ENCODE measurements at places on chromosomes 12 and 14.
A peak's percentile ranks its signal among the peaks of the same experiment; 100 is the strongest.

DNA sequence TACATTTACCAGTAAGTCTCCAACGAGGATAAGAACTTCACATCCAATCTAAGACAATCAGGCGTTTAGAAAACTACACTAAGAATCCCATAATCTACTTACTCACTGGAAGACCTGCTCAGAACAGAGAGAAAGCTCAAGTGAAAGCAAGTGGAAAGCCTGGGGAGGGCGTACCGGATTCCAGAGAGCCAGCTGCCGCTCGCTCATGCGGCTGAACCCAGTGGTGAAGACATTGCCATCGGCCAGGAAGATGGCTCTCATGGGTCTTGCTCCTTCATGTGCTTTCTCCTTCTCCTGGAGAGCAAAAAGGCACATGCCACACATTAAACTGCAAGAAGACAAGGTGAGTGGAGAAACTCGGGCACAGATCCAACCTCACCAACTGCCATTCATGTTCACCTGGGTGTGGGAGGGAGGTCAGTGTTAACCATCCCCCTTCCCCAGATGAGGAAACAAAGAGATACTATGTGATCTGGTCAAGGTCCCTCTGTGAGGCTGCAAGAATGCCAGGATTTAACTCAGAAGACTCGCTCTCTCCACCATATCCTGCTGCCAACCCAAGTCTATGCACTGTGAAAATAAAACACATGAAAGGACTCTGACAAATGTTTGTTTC, 23.5 kb upstream of the SELPLG start:
- no peak for DNase-seq

GRCh38 chr12:49094160-49094974, at the start of gene DHH:
TSS of gene DHH (minus strand) at chr12:49094801. CDS start at chr12:49094512, 289 bp downstream.
- no peak for DNase-seq

- DNase-seq = no peak
Observed at GRCh38 chr12:10048526-10048925, 18.0 kb downstream of the CLEC9A start.

GRCh38 chr14:40623643-40624042, 983.0 kb upstream of the LRFN5 start:
- peak; percentile 19 for DNase-seq

DNA sequence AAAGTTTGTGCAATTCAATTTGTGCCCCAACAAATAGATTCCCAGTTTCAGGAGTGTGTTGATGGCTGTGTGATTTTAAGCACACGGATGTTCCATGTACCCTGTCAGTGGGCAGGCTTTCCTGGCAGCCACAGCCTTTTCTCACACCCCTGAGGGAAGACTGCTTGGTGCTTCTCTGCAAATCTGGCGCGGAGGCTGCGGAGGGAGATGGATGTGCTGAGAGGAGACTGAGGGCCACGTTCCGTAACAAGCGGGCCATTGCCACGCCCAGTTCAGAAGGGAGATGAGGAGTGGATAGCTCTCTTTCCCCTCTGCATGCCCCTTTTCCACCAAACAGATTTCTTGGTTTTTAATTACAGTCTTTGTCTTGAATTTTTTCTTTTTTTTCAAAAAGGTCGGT, 89.1 kb downstream of the BEGAIN start:
- no peak for DNase-seq

DNA sequence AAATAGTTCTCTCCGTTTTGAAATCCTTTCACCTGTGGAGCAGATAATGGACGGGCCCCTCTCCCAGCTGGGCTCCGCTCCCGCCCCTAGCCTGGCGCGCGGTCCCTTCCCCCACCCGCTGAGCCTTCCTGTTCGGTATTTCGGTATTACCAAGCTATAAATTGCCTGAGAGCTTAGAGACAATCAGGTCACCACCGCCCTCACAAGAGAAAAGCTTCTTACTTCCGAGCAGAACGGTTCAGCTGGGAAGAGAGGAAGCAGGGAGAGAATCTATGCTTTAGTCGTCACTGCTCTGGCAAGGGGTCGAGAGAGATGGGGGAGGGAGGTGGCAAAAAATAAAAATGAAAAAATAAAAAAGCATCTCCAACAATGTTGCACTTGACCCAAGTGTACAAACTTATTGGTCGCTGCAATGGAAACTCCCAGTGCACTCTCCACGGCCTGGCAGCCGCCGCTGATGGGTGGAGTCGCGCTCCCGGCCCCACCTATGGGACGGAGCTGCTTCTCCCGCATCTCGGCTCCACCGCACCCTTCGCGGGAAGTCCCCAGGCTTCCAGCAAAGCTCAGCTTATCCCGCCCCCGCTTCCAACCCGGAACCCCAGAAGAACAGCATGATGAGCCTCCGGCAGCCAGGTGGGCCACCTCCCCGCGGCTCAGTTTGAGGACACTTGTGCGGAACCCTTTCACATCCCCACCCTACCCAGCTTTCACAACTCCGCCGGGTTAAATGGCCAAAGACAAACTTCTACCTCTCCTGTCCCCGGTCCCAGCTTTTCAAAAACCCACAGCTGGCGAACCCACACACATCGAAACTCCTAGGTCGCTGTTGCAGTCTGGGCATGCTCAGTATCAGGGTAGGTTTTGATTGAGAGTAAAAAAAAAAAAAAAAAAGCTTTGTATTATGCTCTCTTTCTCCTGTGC, 832 bp upstream of the SYT1 start:
- no peak for DNase-seq

- DNase-seq = no peak
Observed at GRCh38 chr14:45095143-45095542, 11.2 kb downstream of the PRPF39 start.

- peak; percentile 95 for DNase-seq
Observed at GRCh38 chr14:71320107-71320733, 413.0 kb downstream of the PCNX1 start.

DNA sequence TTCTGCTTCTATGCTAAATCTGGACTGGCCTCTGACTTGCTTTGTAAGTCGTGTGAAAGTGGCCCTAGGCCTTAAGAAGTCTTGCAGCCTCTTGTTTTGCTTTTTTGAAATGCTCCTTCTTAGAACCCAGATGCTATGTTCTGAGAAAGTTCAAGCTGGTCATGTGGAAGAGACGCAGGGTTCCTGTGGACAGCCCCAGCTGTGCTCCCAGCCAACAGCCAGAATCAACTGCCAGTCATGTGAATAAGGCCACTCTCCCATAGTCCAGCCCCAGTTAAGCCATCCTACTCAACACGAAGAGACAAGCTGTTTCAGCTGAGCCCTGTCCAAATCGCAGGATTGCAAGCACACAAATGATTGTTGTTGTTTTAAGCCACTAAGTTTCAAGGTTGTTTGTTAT, 37.3 kb upstream of the TBPL2 start:
- no peak for DNase-seq

DNA sequence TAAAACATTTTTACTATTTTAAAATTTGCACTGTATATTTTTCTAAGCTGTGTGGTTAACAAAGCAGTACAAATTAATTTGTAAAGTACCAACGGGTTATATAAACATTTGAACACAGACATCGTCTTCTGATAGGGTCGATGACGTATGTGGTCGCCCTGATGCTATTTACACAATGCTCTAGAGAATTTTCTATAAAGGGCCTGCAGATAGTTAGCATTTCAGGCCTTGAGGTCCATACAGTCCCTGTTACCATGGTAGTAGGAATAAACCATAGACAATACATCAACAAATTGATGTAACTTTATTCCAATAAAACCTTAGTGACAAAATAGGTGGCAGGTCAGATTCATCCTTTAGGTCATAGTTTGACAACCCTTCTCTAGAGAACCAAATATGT, 25.7 kb upstream of the PDZRN4 start:
- no peak for DNase-seq

GRCh38 chr12:45017916-45018315, 33.0 kb downstream of the DBX2 start:
- no peak for DNase-seq

- peak; percentile 69 for DNase-seq
Observed at GRCh38 chr14:55051423-55052268, at the start of gene MAPK1IP1L. TSS of gene MAPK1IP1L (plus strand) at chr14:55051647. CDS start at chr14:55061684, 10,037 bp downstream.

- no peak for DNase-seq
Observed at GRCh38 chr14:67973436-67973835, 153.9 kb downstream of the RAD51B start.

- no peak for DNase-seq
Observed at GRCh38 chr12:18153826-18154225, 63.8 kb upstream of the RERGL start.

- DNase-seq = no peak
Observed at GRCh38 chr12:19894803-19895202, 455.5 kb downstream of the AEBP2 start.

GRCh38 chr14:49189375-49189774, 396.8 kb downstream of the RPS29 start:
- DNase-seq = no peak

- DNase-seq = no peak
Observed at GRCh38 chr12:114895827-114896226, 211.9 kb upstream of the TBX3 start.

DNA sequence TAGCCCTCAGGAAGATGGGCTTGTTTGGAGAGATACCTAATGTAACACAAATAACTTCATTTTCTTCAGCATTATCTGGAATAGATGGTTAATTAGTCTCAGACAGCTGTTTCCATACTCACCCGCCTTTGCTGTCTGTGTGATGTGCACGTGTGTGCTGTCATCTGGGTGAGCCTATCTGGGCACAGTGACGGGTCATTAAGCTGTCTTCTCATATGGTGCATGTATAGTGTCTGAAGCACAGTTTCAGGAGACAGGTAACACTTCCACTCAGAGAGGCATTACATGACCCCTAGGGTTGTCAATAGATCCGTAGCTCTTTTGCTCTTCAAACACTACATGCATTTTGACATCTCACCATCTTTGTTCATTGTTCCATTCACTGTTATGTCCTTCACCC, 493.3 kb downstream of the APAF1 start:
- DNase-seq = no peak

DNA sequence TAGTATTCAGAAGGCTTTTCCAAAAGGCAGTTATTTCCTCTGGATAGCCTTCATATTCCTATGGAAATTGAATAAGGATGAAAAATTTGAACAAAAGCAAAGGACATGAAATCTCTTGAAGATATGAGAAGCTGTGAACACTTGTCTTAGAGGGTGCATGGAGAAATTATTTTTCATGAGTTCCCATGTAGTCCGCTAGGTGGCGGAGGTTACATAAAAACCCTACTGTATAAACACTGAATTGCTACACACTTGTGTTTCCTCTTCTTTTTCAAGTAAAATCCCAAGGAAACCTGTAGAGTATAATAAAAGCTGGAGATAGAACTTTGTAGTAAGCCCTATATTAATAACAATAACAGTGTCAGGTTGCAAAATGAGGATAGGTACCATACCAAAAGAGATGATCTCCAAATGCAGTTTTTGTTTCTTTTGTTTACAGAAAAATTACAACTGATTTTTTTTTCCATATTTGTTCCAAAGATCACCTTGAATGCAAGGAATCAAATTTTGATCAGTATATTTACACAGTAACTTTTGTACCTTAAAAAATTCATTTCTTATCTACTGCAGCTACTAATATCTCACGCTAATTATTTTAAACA, 37.8 kb upstream of the OR4E1 start:
- DNase-seq = peak; percentile 4

GRCh38 chr12:954741-955140, 5.2 kb upstream of the RAD52 start:
- DNase-seq = no peak

DNA sequence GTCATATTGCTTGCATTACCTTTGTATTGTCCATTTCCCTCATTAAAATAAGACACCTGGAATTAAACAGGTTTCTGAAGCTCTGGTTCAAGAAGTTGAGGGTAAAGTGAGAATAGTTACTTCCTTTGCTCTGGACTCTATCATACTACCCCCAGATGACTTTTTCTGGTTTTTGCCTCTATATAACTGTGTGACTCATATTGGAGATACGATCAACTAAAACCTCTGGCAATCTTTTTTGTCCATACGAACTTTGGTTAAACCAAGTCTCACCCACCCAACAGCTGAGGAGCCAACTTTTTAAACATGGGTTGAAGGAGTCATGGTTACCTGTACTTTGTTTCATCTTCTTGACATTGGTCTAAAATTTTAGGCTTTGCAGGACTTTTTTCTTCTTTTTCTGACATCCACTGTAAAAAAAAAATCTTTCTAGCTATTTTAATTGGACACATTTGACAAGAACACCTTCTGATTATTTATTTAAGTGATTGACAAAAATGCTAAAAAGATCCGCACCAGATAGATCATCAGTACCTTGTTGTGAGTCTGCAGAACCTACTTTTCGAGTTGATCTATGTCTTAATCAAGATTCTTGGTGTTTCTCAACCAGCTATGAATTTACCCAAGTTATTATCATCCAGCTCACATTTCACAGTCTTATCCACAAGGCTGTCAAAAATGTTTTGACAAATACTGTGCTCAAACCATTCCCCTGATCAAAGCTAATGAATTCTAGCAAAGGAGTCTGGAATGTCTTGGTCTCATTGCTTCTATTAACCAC, 166.0 kb downstream of the IPO8 start:
- no peak for DNase-seq

GRCh38 chr14:74592476-74593201, 19.4 kb downstream of the LTBP2 start:
- no peak for DNase-seq

DNA sequence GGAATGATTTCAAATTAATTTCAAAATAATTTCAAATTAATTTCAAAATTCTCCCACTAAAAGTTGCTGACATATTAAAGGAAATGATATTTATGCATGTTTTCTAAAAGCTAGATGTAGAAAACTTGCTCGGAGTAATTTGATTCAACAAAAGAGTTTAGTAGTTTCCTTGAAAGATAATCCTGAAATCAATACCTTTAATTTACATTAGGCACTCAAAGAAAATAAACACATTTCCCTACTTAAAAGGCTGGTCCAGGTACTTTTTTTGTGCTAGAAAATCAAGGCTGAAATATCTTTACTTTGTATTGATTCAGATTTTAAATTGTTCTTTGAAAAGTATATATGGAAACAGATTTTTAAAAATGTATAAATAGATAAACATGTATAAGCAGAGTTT, 370.5 kb downstream of the RAD51B start:
- DNase-seq = no peak

DNA sequence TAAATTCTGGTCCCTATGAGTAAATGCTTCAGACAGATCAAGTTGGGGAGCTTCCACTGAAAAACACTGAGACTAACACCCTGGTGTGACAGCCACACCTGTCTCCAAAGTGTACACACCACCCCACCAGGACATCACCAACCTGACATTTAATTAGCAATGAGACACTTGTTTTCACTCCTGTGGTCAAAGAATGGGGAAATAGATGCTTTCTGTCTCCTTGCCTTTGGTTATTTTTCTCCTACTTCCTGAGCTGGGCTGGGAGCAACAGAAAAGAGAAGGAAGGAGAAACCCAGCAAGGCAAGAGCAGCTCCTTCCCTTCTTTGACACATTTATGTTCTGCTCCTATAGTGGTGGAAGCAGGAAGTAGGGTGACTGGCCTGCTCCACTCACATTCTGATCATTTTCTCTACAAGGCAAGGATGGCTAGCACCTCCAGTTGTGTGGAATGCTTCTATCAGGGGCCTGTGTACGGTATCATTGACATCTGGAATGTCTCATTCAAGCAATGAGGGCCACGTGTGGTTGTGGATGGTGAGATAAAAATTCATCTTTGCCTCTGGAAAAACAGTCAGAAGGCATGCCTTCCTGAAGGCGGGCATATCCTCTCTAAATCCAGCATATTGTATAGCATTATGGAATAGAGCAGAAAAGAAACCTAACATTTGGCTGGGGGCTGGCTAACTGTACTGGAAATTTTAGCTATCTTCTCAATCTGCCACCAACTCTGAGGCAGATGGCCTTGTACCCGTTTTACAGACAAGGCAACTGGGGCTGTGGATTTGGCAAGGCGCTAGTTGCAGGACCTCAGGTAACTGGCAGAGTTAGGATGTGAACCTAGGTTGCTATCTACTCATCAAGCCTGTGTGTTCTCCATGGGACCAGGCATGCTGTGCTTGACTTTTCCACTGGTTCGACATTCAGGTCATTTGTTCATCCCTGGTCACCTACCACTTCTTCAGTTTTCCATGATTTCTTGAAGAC, 24.8 kb upstream of the LGALS3 start:
- no peak for DNase-seq

GRCh38 chr14:94381149-94382030, 7.0 kb downstream of the SERPINA1 start:
- no peak for DNase-seq

Measured in NCI-H1048 (cell line).